ENCODE measurements at places on chromosomes 3 and 15. TPM values are rescaled to one million over a fixed set of nuclear protein-coding genes. Genes with fewer than 3 reads are reported as not detected.

The SI gene
- total RNA-seq, result not detected

The RPS17 gene
- total RNA-seq, result 3,919 TPM

The CACNA1D gene
- total RNA-seq, result 0.98 TPM

The RARRES1 gene
- total RNA-seq, result 11.0 TPM

The SOX14 gene
- total RNA-seq, result not detected

The PRR20G gene
- total RNA-seq, result not detected

The LACTB gene
- total RNA-seq, result 32.5 TPM

The XCR1 gene
- total RNA-seq, result not detected

The CADPS gene
- total RNA-seq, result not detected

The MYZAP gene
- 0.51 TPM for total RNA-seq

The ALDH1A2 gene
- total RNA-seq, result 0.16 TPM

The ANKRD34C gene
- not detected for total RNA-seq

The CCDC13 gene
- 0.79 TPM for total RNA-seq

The MAPKBP1 gene
- 4.8 TPM for total RNA-seq

The SUSD5 gene
- 3.8 TPM for total RNA-seq

The SOX2 gene
- 0.88 TPM for total RNA-seq

The AADACL2 gene
- total RNA-seq, result not detected

The SERINC4 gene
- total RNA-seq, result 0.12 TPM

The KNG1 gene
- not detected for total RNA-seq

The CCR1 gene
- total RNA-seq, result not detected

The CCDC9B gene
- 18.3 TPM for total RNA-seq

The SLC28A1 gene
- not detected for total RNA-seq
